ENCODE measurements at places on chromosomes 3 and 15.

DNA sequence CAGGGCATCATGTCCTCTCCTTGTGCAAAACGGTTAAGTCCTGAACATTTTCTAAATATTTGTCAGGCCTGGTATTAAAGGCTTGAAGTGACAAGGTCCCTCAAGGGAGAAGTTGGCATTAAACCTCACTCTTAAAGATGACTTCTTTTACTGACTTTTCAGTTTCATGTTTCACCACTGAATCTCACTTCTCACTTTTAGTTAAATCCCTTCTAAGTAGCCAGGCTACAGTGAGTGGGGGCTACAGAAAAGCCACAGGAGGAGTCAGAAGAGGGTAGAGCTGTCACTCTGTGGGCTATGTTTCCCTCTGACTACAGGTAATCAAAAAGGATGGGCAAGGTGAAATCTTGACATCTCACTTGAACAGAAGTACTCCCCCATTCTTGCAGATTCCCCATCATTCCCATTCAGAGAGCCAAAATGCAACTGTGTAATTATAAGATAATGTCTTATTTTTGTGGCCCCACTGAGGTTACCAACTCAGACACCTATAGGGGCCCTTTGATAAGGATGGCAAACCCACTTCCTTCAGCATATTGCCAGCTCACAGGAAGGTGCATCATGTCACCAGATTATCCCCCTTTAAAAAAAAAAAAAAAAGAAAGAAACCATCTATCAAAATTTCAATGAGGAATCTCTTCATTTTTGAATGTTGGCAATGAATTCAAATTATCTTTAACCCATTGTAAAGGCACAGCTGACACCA lies 790.1 kb upstream of the CFAP20DC start:
- no peak for DNase-seq

- no peak for DNase-seq
Observed at GRCh38 chr3:171986757-171987518, 52.4 kb upstream of the FNDC3B start.

DNA sequence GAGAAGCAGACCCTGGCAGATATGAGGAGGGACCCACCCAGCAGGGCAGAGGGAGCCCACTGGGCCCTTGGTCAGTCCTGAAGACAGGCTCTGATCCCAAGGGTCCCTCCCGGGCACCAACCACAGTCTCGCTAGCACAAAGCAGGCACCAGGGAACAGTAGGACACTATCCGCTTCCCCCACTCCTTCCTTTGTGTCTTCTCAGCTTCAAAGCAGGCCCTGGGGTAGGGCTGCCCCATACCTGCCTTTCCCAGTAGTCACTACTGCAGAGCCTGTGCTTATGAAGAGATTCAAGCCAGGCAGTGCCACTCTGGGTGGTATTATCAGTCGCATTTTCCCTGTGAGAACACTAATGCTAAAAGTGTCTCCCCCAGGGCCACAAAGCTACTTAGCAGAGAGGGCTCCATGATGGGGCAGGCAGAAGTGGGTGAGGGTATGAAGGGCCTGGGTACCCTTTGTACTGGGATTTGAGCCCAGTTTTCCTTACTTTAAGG lies 32.7 kb downstream of the SRPRB start:
- DNase-seq: no peak

GRCh38 chr3:111809186-111809585 lies 49.9 kb upstream of the PHLDB2 start:
- no peak for DNase-seq

DNA sequence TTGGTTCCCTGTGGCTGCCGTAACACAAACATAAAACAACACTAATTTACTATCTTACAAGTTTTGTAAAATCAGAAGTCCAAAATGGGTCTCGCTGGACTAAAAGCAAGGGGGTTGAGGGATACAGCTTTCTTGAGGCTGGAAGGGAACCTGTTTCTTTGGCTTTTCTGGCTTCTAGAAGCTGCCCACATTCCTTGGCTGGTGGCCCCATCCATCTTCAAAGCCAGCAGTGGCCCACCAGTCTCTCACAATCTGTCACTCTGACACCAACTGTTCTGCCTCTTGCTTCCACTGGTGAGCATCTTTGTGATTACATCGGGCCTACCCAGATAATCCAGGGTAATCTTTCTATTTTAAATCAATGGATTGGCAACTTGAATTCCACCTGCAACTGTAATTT lies 1.1 kb upstream of the ANPEP start:
- no peak for DNase-seq
